ENCODE measurements at places on chromosomes 5 and 9.

- DNase-seq: peak; percentile 68
Measured at GRCh38 chr9:91059713-91060112, 258.1 kb downstream of the SYK start.

DNA sequence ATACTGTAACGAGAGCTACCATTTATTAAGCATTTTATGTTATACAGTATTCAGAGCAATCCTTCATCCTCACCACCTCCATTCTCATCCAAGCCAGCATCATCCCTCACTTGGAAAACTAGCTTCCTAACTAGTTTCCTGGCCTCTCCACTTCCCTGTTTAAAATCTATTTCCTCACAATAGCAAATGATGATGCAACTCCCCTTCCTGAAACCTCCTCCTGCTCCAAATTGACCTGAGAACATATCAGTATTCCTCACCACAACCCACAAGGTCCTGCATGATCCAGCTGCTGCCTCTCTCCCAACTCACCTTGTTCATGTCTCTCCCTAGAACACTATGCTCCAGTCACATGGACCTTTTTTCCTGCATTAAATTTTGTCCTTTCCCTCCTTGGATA, 4.3 kb upstream of the SLC36A2 start:
- DNase-seq: no peak

GRCh38 chr9:38367898-38368297, 24.6 kb upstream of the ALDH1B1 start:
- DNase-seq: no peak

DNA sequence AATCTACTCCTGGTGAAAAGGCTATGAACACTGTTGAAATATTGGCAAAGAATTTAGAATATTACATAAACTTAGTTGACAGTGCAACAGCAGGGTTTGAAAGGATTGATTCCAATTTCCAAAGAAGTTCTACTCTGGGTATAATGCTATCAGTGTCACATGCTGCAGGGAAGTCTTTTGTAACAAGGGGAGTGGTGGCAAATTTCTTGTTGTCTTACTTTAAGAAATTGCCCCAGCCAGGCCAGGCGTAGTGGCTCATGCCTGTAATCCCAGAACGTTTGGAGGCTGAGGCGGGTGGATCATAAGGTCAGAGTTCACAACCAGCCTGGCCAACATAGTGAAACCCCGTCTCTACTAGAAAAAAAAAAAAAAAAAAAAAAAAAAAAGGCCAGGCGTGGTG, 86.3 kb upstream of the OTULINL start:
- DNase-seq: no peak

DNA sequence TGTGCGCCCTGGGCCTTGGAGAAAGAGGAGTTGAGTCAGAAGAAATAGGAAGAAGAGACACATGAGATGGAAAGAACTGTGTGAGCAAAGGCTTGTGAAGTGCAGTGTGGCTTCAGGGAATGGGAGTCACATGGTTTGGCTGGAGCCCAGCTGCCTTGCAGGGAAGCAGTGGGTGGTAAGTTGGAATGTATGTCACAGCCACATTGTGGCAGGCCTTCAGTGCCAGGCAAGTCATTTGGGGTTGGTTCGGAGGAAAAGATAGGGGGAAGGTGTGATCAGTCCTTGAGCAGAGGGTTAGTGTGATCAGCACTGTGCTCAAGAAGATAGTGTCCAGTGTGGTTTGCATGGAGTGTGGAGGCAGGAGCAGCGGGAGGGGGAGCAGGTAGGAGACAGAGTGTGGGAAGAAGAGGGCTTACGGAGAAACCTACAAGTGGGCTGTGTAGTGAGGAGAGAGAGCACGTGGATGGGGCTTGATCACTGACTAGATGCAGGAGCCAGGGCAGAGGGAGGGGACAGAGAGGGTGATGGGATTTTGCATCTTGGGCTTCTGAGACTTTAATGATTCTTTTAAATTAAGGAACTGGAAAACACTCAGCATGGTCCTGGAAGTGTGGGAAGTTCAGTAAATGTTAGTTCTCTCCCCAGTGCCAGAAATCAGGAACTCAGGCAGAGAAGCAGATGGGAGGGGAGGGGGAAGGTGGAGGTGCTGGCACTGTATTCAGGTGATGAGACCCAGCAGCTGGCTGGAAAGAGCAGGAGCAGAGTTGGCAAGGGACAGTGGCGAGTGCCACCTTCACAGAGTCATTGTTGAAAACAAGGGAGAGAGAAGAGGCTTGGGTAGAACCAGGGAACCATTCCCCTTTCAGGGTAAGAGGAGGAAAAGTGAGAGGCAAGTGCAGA, 46.6 kb downstream of the ARHGAP26 start:
- DNase-seq: peak; percentile 64

GRCh38 chr5:5481206-5481605, 58.7 kb downstream of the ICE1 start:
- no peak for DNase-seq

GRCh38 chr9:87713278-87713987, 12.5 kb upstream of the CTSL start:
- peak; percentile 99 for DNase-seq

DNA sequence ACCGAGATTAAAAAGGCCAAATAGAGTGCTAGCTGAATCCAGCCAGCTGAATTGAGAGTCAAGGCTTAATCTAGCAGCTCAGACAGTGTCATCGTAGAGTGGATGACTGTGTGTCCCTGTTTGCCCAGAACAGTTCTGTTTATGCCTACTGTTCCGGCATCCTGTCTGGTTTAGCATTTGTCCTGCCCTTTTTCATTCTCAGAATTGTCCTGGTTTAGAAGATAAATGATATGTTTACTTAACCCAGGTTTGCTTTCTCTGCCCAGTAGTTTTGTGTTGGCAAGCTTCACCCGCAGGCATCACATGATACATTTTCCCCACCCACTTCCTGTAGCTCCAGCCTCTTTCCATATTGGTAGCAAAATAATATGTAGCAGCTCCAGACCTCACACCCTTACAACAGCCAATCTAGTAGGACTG, 41.3 kb upstream of the ZSWIM6 start:
- no peak for DNase-seq

DNA sequence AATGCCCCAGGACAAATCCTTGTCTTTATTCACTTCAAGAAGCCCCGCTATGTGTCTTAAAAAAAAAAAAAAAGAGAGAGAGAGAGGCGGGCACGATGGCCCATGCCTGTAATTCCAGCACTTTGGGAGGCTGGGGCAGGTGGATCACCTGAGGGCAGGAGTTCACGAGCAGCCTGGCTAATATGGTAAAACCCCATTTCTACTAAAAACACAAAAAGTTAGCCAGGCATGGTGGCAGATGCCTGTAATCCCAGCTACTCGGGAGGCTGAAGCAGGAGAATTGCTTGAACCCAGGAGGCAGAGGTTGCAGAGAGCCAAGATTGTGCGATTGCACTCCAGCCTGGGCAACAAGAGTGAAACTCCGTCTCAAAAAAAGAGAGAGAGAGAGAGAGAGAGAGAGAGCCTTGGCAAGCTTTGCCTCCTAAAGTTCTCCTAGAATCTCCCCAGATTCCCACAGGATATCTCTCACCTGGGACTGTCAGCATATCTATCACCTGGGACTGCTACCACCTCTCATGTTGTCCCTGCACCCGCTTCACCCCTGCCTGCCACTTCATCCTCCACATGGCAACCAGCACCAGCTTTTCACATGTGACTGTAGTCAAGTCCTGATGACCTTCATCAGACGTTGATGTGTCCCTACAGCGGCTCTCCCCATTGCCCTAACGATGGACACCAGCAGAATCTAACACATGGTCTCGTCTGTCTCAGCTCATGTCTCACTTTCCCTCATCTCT, 5.8 kb downstream of the ITK start:
- no peak for DNase-seq

DNA sequence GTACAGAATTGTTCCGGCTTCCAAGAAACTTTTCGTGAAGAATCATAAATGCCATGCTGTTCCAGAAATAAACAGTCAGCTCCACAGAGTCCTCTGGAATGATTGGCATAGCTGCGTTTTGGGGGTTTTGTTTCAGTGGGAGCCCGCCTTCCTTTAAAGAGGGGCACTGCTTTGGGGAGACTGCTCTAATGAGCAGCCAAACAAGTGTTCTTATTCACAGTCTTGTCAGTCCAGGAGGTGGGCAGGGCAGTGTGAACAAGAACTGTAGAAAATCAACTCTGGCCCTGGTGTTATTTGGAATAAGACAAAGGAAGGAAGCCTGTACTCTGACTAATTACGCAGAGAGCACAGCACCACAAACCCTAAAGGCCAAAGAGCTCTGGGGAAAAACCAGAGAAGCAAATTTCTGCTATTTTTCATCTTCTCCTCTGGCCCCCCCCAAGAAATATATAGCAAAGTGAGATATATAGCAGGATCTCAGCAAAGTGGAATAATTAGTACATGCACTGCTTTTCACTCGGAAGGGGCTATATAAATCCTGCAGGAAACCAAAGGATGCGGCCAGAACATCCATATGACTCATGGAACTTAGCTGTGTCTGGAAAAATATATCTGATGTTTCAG, 92.9 kb downstream of the GLDC start:
- peak; percentile 51 for DNase-seq

- DNase-seq: no peak
Measured at GRCh38 chr5:150458802-150459557, 9.4 kb upstream of the RPS14 start.

GRCh38 chr9:131310833-131311554, 21.5 kb downstream of the PLPP7 start:
- no peak for DNase-seq

GRCh38 chr9:37790096-37790495, 5.2 kb upstream of the EXOSC3 start:
- no peak for DNase-seq

- DNase-seq: no peak
Measured at GRCh38 chr5:54876-55569, 36.9 kb upstream of the PLEKHG4B start.

DNA sequence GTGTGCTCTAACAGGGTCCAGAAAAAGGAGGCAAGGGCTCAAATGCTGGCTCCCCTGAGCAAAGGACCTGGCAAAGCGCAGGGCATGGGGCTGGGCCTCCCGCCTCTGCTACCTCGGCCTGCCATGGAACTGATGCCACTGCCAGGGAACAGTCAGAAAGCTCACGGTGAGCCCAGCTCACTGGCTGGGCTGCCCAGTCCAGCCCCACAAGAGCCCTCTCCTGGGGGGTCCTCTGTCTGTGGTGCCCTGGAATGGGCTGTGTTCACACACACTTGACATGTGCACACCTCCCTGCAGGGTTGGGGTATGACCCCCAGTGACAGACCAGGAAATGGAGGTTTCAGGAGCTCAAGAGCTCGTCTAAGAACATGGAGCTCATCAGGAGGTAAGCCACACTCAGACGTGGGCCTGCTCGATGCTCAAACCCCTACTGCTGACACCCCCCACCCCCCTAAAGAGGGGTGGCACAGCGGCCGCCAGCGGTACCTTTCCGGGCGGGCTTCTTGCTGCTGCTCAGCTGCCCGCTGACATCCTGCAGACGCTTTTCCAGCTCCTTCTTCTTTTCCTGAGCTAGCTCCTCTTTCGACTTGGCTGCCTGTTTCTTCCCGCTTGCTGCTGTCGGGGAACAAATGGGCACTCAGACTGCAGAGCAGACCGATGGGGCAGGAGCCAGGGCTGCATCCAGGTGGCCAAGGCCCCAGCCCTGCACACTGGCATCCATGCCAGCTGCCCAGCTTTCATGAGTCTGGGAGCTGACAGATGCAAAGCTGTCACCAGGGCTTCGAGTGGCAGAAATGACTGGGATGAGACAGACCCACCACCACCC, 9.1 kb downstream of the BRD3OS start:
- DNase-seq: no peak

GRCh38 chr5:173970878-173971650, 17.9 kb upstream of the C5orf47 start:
- no peak for DNase-seq

DNA sequence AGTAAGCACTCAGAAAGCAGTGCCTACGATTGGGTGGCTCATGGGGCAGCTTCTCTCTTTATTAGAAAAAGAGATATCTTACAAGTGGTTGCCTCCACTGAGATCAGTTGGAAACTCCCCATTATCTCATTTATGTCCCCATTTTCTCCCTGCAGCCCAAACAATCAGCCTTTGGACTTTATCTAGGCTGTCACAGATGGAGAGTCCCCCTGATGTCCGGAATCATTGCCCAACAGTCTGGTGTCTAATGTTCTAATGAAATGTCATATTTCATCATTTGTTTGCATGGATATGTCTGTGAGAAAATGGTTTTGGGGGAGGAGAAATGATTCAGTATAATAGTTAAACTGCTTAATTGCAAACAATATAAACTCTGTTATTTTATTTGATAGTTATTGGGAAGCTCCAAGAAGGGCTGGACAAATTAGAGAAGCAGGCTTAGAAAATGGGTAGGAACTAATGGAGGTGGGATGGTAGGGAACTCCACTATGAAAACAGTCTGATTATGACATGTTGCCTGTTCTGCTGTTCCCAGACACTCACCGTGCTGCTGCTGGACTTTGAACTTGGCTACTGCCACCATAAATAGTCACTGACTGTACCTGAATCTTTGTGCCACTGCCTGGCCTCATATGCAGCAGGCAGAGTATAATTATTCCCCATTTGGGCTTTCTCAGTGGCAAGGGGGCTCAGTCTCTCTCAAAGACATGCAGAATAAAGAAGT, 38.3 kb upstream of the SMAD5 start:
- no peak for DNase-seq

DNA sequence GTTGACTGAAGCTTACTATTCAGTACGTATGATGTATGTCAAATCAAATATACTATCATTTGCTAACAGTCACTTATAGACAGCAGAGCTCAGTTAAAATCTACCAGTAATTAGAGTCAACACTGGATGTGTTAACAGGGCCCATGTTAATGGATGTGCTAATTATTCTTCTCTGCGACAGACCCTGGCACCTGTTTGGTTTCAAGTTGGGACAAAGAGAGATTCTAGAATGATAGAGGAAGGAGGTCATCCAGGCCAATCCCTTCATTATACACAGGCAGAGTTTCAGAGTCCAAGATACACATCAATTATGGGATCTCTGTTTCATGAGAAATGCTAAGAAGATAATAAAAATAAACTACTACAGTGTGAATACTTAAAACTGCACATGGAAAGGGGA, 615.0 kb downstream of the ZNF608 start:
- DNase-seq: no peak

- no peak for DNase-seq
Measured at GRCh38 chr5:102902135-102902448, 147.0 kb downstream of the PAM start.

DNA sequence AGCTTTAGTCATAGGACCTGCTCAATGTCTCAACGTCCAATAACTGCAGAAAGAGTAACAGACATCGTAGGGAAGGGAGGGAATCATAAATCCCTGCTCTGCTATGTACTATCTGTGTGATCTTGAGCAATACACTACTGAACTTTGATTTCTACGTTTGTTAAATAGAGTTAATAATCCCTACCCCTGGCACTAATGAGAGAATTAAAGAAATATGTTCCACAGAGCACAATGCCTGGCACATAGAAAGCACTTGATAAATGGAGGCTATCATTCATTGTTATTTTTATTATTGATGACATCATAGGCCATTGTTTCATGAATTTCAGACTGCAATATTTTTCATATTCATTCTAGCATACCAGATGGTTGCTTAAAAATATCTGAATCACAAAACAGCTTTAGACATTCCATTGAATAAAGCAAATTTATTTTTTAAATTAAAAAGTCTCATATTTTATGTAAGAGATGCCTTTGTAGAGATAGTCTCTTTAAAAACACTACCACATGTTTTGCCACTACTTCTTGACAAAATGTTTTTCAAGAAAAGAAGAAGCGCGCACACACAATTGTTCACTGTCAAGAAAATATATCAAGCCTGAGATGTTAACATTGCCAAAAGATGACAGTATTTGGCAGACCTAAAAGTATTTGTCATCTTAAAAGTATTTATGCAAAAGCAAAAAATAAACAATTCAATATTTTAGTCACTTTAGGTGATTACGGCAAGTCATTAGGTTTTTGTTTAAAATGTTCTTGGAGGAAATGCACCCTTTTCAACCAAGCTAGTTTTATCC, 108.5 kb downstream of the EBF1 start:
- DNase-seq: no peak

- DNase-seq: no peak
Measured at GRCh38 chr9:100408546-100409175, 18.3 kb upstream of the MSANTD3 start.

Measured in foreskin melanocyte (primary cell).